LHCN-M2 (cell line): ENCODE measurements at places on chromosomes 6 and 20.

GRCh38 chr6:14016935-14017625 lies 92.3 kb downstream of the RNF182 start:
- DNase-seq: no peak

GRCh38 chr6:64012351-64013001 lies 376.9 kb downstream of the PHF3 start:
- DNase-seq: peak; percentile 3

DNA sequence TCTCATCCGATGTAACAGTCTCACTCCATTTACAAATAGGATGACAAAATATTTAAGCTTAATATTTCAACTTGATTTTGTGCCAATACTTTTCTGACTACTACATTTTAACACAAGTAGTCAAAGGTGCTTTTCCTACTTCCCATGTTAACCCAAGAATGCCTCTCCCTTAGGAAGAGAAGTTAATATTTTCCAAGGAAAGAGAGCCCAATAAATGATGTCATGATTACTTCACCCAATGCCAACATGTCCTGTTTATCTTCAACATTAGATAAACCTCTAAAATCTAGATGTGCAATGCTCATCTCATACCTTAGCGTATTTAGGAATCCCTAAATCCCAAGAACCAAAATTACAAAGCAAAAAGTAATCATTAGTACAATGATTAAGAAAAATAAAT lies 156.7 kb upstream of the TENT5A start:
- DNase-seq: no peak

DNA sequence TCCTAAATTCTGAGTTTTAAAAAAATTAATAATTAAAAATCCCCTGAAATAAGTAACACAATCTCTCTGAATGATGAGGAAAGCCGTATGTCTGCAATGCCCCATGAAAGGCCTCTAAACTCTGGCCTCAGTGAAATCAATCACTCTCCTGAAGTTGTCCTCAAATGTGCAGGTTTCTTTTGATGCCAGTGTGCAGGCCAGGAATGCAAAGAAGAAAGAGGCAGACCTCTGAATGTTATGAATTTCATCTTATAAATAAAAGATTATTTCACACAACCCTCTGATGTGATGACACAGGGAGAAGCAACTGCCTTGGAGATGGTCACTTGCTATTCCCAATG lies 121.8 kb downstream of the TBXT start:
- DNase-seq: no peak

DNA sequence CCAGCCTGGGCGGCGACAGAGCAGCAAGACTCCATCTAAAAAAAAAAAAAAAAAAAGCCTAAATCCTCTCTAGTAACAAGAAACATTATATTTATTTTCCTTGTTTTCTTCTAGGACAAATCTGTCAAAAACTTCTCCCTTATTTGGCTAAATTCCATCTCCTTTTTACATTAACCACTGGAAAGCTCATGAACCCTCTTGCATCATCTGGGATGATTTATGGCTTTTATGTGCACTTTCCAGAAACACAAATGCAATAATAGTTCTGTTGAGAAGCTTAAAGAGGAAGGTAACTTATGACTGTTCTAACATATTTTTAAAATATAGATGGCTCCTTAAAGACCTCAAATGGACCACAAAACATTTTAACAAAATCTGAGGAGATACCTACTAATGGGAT lies 526.1 kb upstream of the SPTLC3 start:
- DNase-seq: no peak

- DNase-seq: no peak
These were observed 88.9 kb downstream of the COL12A1 start for GRCh38 chr6:75116946-75117345.

GRCh38 chr20:49631061-49631716 lies 63.3 kb upstream of the PTGIS start:
- peak; percentile 20 for DNase-seq

DNA sequence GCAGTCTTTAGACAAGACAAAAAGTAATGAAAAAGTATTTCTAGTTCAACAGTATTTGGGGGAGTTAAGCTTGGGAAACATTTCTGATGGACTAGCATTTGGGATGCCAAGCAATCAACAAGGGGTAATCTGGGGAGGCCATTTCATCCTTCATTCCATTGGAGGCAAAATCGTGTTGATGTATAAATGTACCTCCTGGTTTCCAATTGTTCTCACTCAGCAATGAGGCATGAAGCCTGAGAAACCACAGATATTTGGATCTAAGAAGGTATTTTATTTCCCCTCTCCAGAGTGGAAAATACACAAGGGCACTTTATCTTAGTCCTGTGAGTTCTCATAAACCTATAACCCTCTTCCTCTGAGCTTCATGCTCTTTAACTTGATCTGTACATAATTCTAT lies 68.2 kb downstream of the TBX18 start:
- no peak for DNase-seq

- peak; percentile 31 for DNase-seq
These were observed 4.9 kb downstream of the ELMO2 start for GRCh38 chr20:46401478-46401860.

- DNase-seq: peak; percentile 80
These were observed 112.6 kb downstream of the TMEM170B start for GRCh38 chr6:11650025-11650696.

GRCh38 chr6:43708860-43709653 lies 21.5 kb upstream of the MRPS18A start:
- DNase-seq: peak; percentile 59

- DNase-seq: peak; percentile 88
These were observed 279.6 kb downstream of the NRN1 start for GRCh38 chr6:5726976-5727718.

DNA sequence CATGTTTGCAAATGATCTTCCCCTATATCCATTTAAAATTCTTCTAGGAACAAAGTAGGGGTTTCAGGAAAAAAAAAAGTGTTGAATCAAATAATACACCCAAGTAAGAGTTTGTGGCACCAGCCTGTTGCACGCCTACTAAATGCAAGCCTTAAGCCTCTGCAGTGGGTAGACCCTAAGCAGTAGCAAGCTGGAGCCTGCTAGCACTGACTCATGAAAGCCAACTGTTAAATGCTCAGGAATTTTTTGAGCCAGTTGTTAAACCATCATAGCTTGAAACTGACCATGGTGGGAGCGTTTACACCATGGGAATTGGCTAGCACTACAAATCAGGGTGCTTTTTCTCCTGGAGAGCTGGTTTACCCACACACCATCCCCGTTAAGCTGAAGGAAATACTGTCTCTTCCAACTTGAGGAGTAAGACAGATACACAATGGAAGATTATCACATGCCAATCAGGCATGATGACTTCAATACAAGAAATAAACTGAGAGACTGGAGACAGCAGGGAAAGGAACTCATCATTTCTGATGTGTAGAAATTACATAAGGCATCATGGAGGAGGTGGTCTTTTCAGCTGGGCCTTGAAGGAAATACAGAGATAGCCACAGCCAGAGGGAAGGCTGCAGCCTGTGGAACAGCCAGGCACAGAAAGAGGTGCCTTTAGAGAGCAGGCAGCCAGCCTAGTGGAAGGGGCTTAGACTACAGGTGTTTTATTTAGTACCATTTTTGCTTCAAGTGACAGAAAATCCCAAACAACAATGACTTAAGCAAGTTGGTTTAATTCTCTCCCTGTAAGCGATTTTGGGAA lies 110.8 kb downstream of the SNX5 start:
- no peak for DNase-seq

- DNase-seq: no peak
These were observed 38.5 kb upstream of the SALL4 start for GRCh38 chr20:51840865-51841264.

GRCh38 chr6:34890533-34890925 lies 1.5 kb downstream of the ANKS1A start:
- DNase-seq: no peak

GRCh38 chr6:88006557-88006956 lies 41.1 kb upstream of the SPACA1 start:
- no peak for DNase-seq

DNA sequence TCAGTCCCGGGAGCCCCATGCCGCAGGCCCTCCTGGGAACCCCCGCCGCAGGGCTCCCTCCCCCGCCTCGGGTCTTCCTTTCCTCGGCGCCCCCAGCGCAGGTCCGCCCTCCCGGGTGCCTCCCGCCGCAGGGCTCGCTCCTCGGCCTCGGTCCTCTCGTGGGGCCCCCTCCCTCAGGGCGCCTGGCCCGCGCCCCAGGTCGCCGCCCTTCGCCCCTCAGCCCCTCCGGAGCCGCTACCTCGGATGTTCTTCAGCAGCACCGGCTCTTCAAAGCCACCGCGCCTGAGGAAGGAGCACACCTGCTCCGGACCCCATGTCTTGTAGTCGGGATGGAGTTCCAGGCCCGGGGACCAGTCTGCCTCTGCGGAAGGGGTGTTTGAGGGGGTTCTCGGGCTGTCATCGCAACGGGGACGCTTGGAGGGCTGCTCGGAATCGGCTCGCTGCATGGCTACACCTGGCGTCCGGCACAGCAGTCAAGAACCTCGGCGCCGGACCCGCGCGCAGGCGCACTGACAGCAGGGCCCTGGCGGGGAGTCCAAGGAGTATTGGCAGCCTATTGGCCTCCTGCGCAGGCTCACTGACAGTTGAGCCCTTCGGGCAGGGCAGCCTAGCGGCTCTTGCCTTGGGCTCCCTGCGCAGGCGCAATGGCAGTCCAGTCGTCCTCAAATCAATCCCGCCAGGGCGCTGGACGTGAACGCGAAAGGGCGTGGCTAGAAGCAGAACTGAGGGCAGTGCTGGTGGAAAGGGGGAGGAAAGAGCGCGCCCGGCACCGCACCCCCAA lies at the start of gene SAMHD1:
TSS of gene SAMHD1 (minus strand) at position 511 of the 781 bp plus-strand sequence. CDS start at position 446, 65 bp downstream.
- DNase-seq: peak; percentile 97

- peak; percentile 74 for DNase-seq
These were observed 47.8 kb upstream of the ARMC2 start for GRCh38 chr6:108800427-108800864.

- DNase-seq: no peak
These were observed 433.7 kb downstream of the MAFB start for GRCh38 chr20:40255365-40255764.

DNA sequence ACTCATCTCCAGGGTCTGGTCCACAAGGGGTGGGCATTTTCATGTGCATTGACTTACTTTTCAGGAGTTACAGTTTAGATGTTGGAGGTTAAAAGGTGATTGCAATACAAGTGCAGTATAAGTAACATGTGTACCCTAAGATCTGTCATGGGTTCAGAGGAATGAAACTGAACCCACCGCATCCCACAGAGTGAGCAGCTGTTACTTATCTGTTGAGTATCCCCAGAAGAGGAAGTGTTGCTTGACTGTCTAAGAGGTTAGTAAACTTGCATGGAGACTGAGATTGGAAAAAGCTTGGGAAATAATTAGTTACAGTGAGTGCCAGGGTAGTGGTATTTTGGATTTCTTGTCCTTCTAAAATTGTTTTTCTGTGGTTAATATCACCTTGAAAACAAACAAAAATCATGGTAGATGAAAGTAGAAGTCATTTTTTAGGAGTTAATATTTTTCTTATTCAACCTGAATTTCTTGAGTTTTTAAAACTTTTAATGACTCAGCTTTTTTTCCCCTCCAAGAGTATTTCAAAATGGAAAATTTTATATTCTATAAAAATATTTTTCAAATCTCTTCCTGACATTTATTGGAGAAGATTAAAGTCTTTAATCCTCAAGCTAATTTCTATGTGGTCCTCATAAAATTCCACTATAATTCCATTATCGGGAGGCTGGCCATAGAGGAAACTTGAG lies 306.1 kb downstream of the ZNF217 start:
- no peak for DNase-seq

GRCh38 chr20:21499641-21500040 lies 14.2 kb downstream of the NKX2-2 start:
- no peak for DNase-seq

DNA sequence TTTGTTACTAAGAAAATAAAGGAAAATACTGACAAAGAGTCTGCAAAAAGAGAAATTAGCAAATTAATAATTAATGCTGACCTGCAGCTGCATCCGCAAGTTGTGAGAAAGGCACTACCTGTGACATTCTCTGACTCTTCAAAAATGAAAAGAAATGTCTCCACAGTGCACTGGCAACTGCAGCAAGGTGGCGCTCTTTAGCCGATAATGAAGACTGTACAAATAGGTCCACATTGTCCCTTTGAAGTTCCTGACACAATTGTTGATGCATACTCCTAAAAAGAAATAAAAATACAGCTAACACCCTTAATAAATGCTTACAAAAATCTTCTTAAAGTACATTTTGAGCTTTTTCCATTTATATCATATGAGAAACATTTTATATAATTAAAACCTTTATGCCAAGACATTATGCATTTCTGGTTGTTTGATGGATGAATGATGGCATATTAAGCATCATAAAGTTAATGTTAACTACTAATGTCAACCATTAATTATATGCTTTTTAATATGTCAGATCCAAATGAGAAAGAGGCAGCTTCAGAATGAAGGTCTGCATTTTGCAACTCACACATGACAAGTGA lies 96.5 kb downstream of the MMS22L start:
- peak; percentile 54 for DNase-seq

- DNase-seq: no peak
These were observed 69.6 kb upstream of the SALL4 start for GRCh38 chr20:51871943-51872342.

DNA sequence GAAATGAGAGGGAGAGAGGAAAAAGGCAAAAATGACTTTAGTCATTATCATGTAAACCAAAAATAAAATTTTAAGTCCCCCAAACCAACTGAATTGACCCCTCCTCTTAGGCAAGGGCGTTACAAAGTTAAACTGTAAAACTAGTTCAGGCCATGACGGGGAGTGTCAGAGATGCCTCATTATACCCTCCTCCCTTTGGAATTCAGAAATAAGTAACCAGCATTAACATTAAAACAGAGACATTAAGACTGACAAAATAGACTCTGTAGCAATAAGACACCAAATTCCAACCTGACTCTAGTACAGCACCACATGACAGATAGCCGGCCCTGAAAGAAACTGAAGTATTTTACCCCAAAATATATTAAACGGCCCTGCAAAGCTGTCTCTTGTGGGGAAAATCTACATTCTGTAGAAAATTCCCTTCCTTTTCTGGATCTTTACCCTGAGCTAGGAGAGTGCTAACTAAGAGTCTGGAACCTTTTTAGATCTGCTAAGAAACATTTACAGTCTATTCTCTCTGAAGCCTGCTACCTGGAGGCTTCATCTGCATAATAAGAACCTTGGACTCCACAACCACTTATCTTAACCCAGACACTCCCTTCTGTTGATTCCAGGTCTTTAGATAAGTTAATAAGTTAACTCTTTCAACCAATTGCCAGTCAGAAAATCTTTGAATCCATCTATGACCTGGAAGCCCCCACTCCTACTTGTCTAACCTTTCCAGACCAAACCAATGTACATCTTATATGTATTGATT lies 150.7 kb downstream of the PKHD1 start:
- no peak for DNase-seq

DNA sequence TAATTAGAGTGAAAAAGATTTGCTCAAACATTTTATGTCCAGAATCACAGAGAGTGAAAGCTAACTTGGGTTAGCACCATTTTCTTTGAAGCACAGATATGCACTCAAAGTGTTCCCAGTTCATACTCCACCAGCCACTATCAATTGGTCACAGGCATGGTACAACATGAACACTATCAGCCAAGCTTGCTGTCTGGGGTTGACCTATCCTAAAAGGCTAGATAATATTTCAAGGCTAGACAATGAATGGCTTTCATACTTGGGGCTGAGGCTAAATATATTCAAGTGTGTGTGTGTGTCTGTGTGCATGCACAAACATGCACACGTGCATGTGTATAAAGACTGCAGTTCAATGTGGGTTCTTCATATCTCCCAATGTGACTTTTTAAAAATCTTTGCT lies 783.0 kb upstream of the GJE1 start:
- DNase-seq: no peak
